CD14-positive monocyte (primary cell): ENCODE measurements at places on chromosomes 11 and 22. TPM values are rescaled to one million over a fixed set of nuclear protein-coding genes. Genes with fewer than 3 reads are reported as not detected.

DNA sequence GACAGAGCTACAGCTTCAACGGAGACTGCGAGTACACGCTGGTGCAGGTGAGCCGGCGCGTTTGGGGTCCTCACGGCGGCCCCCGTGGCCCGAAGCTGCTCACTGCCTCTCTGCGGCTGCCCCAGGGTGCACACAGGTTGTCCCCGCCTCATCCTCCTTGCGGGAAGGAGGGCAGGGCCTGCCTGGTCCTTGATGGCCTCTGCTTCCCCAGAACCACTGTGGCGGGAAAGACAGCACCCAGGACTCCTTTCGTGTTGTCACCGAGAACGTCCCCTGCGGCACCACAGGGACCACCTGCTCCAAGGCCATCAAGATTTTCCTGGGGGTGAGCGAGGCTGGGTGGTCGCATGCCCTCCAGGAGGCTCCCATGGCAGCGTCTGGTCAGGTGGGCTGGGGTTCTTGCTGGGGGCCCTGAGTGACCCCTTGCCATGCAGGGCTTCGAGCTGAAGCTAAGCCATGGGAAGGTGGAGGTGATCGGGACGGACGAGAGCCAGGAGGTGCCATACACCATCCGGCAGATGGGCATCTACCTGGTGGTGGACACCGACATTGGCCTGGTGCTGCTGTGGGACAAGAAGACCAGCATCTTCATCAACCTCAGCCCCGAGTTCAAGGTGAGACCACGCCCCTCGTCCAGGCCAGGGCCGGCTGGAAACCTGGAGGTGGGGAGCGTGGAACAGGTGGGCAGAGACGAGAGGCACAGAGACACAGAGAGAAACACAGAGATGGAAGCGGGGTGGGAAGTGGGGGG is 19.4 kb downstream of the MUC5AC start:
- no peak for DNase-seq

DNA sequence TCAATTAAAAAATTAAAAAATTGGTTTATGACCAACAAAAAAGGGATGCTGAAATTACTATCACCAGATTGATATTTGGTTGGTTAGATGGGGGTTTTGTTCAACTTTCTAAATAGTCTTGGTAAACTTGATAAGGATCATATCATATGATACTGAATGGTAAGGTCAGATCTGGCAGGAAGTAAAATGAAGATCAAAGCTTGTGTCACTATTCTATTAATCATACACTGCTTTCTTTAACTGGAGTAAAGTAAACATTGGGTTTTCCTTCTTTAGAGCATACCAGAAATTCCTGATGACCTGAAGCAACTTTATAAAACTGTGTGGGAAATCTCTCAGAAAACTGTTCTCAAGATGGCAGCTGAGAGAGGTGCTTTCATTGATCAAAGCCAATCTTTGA is 40.2 kb downstream of the RRM1 start:
- no peak for DNase-seq

DNA sequence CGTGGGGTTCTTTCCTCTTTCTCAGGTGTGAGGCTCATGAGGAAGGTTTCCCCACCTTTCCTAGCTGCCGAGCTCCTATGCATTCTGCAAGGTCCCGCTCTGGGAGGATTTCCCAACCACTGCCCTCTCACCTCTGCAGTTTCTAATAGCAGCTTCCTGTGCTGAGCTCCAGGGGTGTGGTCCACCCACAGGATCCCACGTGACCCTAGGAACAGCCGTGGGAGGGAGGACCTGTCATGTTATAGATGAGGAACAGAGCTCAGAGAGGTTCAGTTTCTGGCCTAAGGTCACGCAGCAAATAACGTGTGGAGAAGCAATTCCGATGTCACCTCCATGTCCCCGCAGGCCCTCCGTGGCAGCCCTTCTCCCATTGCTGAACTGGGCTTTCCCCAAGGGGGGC is 38.5 kb downstream of the FLRT1 start:
- DNase-seq, result peak; percentile 30

NRXN2 gene
- 0.04 and 0.07 TPM in 2 replicates for polyA plus RNA-seq

GRCh38 chr11:9109858-9110731 is 18.7 kb upstream of the SCUBE2 start:
- DNase-seq, result no peak

DNA sequence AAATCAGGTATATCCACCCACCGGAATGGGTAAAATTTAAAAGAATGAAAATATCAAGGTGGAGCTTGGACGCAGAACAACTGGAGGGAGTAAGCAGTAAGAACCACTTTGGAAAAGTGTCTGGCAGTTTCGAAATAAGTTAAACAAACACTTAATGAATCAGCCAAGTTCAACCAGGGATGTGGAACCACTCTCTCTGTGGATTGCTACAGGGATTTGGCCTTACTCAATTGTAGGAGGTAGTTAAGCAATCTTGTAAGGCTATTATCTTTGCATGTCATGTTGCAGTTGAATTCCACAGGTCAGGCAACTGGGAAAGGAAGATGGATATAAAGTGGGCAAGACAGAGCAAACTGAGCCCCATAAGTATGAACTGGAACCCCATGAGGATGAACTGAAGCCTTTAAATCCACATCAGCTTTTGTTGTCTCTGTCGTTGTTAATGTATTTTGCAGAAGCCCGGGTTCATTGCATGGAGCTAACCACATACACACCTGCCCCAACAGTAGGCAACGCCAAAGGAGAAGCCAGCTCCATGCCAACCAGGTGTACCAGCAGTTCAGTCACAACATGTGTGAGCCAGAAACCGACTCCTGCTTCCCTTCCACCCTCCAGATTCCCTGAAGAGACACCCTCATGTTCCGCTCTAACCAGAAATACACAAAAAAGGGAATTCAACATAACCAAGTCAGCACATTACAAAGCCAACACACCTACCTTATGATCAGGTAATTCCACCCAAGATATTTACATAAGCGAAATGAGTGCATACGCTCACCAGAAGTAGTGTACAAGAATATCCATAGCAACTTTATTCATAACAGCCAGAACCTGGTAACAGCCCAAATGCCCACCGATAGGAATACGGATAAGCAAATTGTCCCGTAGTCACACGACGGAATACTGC is 8.0 kb upstream of the SLC43A3 start:
- peak; percentile 96 for DNase-seq

- DNase-seq, result no peak
Measured at GRCh38 chr11:68664141-68664540, 20.2 kb upstream of the GAL start.
